Cortex of kidney (tissue), 1 donor: ENCODE measurements at places on chromosomes 13 and 19.

- no peak for DNase-seq
Measured at GRCh38 chr13:31638577-31638976, 100.7 kb upstream of the RXFP2 start.

DNA sequence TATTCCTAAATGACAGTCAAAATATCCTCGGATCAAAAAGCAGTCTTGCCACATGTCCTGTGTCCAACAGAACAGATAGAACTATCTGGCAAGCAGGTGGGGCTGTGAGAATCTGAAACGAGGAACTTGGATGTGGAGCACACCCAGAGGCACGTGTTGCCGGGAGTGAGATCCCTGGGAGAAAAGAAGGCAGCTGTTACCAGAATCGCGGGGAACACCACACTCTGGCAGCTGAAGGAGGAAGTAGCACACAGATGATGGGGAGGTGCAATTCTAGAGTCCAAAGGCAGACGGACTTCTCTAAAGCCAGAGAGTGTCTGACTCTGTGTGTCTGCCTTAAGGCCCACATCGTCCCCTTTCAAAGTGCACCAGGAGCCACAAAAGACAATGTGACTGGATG, 22.3 kb downstream of the SLC7A1 start:
- no peak for DNase-seq

GRCh38 chr19:5882421-5882968, 12.2 kb upstream of the FUT5 start:
- no peak for DNase-seq

DNA sequence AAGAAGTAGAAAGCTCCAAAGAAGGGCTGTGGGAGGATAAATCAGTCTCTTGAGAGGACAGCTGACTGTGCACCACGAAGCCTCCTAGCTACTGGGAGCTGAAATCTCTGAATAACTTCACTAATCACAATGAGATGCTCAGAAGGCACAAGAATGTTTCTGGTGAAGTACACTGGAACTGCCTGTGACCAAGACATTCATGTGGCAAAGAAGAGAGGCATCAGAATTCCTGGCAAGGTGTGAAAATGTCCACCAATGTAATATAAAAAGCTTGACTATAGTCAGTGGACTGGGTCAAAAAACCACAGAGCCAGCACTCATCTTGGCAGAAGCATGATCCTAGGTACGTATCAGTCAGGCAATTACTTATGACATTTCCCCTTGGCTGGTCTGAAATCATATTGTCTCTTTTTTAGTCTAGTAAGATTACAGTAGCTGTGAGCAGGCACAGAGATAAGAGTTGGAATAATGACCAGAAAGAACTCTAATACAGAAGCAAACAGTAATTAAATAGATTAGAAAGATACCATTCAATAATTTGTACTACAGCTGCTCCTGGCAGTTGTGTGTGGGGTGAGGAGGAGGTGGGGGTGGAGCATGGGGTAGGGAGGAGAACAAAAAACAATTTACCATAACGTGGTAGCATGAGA, 434.7 kb downstream of the DIAPH3 start:
- no peak for DNase-seq

GRCh38 chr13:66139250-66139649, 1090.9 kb downstream of the PCDH9 start:
- DNase-seq = no peak

DNA sequence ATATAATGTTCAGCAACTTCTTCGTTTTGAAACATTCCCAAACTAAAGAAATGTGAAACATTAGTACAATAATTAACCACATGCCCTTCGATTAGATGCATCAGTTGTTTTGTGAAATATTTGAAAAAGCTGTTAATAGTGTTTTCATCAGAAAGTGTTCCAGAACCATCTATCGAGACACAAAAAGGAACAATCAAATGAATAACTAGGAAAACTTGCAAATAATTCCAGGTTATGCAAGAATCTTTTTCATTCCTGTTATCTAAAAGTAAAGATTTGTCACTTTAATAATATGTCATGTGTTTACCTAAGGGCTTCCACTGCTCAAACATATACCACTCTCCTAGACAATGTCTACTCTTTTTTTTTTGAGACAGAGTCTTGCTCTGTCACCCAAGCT, 904.2 kb upstream of the MIR17HG start:
- DNase-seq = no peak

GRCh38 chr19:39052243-39052746, 19.9 kb upstream of the FBXO27 start:
- DNase-seq = no peak

DNA sequence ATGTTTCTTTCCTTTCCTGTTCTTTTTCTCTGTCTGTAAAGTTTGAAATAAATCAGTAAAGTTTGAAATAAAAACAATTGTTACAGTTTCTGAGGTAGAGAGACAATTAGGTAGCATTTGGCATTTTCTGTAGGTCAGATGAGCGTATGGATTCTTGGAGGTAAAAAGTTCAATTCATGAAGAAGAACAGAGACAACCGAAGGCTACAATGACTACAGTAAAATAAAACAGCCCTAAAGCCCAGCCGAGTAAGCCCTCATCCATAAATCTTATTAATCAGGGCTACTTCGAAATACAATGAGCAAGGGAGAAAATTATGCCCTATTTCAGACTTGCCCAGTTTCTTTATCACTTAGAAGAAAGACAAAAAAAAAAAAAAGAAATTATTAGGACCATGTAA, 941.9 kb upstream of the SLC10A2 start:
- DNase-seq = no peak

DNA sequence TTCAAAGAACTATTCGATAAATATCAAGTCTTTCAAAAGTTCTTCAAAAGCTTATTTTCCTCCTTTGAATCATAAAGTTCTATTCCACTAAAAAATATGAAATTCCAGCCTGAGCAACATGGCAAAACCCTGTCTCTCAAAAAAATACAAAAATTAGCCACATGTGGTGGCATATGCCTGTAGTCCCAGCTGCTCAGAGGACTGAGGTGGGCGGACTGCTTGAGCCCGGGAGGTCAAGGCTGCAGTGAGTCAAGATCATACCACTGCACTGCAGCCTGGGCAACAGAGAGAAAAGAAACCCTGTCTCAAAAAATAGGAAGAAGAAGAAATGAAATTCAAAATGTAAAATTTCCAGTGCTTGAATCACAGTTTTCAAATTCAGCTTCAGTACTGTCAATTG, 24.6 kb downstream of the CAB39L start:
- DNase-seq = no peak

GRCh38 chr19:35753634-35754369, 3.0 kb downstream of the HSPB6 start:
- DNase-seq = no peak

GRCh38 chr13:98957731-98958442, 20.0 kb downstream of the DOCK9 start:
- DNase-seq = no peak

- DNase-seq = no peak
Measured at GRCh38 chr13:29805994-29806979, 44.1 kb downstream of the UBL3 start.

DNA sequence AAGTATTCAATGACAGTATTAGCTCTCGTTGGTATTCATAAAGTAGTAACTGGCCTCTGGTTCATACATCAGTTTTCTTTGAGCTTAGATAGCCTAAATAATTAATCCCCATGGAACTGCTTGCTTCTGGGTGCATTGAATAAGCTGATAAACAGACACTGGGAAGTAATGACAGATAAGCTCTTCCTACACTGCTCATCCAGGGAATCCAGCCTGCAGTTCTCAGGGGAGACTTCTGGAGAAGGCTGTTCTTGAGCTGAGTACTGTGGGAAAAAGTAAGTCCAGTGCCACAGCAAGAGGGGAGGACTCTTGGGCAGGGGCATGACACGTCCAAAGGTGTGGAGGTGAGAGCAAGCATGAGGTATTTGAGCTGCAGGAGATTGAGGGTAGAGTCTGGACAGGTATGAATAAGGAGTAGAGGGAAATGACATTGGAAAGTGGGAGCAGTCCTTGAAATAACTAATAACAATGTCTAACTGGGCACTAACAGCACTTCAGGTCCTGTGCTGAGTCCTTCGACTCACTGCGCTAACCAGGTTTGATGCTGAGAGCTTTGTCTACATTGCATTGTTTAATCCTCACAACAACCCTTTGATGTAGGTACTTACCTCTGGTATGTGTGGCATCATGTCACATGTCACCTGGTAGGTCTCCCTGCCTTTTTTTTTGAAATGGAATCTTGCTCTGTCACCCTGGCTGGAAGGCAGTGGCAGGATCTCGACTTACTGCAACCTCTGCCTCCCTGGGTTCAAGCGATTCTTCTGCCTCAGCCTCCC, 7.2 kb downstream of the GARRE1 start:
- DNase-seq = no peak

DNA sequence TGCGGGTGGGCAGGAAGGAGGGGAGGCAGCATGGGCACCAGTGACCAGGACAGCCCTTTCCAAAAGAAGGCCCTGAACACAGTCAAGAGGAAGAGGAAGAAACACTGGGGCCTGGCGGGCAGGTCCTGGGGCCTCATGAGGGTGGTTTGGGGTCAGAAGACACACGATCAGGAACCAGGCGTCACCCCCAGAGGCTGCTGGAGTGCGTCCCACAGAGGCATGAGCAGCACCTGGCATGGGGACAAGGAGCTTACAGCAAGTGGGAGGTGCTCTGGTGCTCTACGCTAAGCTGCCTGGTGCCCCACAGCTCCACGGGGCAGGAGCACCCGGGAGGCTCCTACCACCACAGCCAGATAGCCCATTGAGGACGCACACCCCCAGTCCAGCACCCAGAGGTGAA, 20.0 kb downstream of the ELL start:
- no peak for DNase-seq
